ENCODE measurements at places on chromosomes 2 and 18.

- no peak for DNase-seq
Measured at GRCh38 chr18:31576670-31577069, 15.0 kb upstream of the TTR start.

GRCh38 chr18:43578706-43579105 is 301.4 kb upstream of the SYT4 start:
- no peak for DNase-seq

DNA sequence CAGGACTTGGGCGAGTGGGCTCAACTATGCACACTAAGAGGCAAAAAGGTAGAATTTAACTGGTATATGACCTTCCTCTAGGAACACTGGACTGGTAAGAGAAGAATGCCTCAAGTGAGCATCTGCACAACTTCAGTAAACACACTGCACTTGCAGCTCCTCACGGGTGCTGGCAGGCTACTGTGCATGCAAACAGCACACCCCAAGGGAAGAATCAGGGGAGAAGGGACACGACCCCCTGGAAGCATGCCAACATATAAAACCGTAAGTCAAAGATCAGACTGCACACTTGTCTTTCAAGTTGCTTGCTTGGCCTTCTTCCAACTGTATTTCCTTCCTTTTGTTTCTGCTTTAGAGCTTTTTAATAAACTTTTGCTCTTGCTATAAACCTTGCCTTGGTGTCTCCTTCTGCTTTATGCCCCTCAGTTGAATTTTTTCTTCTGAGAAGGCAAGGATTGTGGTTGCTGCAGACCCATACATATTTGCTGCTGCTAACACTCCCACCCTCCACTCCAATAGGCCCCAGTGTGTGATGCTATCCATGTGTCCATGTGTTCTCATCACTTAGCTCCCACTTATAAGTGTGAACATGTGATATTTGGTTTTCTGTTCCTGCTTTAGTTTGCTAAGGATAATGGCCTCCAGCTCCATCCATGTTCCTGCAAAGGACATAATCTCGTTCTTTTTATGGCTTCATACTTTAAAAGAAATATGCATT is 263.7 kb upstream of the SPOPL start:
- DNase-seq = no peak

- DNase-seq = no peak
Measured at GRCh38 chr2:215929602-215930335, 83.6 kb downstream of the MREG start.

GRCh38 chr2:215920244-215921100 is 92.9 kb downstream of the MREG start:
- peak; percentile 20 for DNase-seq

DNA sequence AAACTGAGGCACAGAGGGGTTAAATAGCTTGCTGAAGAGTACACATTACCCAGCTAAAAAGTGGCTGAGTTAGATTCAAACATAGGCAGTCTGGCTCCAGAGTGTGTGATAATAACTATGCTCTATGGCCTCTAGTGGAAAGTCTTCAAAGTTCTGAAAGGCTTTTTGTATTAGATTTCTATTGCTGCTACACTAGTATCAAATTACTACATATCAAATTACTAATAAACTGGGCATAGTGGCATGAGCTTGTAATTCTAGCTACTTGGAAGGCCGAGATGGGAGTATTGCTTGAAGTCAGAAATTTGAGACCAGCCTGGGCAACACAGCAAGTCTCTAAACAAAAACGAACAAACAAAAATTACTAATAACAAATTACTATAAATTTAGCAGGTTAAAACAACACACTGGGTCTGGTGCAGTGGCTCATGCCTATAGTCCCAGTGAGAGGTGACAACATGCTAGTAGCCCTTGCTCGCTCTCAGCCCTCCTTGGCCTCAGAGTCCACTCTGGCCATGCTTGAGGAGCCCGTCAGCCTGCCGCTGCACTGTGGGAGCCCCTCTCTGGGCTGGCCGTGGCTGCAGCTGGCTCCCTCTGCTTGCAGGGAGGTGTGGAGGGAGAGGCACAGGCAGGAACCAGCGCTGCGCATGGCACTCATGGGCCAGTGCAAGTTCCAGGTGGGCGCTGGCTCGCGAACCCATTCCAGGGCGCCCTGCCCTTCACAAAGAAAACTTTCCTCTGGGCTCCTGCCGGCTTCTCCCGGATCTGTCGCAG is 38.2 kb upstream of the TWSG1 start:
- no peak for DNase-seq

GRCh38 chr18:2173486-2173885 is 397.8 kb downstream of the METTL4 start:
- DNase-seq = no peak

GRCh38 chr2:170276925-170277629 is 99.1 kb downstream of the MYO3B start:
- no peak for DNase-seq

GRCh38 chr2:239021651-239022436 is 174.0 kb downstream of the TWIST2 start:
- DNase-seq = no peak

GRCh38 chr18:62280058-62280457 is 45.1 kb upstream of the TNFRSF11A start:
- DNase-seq = no peak

DNA sequence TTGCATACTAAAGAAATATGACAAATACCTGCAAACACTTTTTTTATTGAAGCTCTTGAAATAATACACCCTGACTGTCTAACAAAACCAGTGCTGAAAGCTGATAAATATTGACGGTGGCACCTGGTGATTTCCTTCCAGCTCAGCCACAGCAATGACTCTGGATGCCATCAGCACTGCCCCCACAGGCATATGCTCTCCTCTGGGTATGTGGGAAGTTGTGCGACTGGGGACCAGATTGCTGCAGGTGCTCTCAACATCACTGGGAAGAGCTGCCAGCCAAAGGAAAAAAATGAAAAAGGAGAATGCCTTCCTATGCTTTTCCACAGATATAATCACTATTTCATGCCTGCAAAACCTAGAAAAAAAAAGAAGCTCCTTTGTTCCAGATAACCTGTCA is 141.5 kb downstream of the PIGN start:
- no peak for DNase-seq

- no peak for DNase-seq
Measured at GRCh38 chr2:233233618-233234230, 17.7 kb upstream of the ATG16L1 start.

- no peak for DNase-seq
Measured at GRCh38 chr18:76838182-76838581, 15.8 kb downstream of the ZNF236 start.

- no peak for DNase-seq
Measured at GRCh38 chr18:23565916-23566547, 20.3 kb downstream of the NPC1 start.

GRCh38 chr2:36387258-36387916 is 31.8 kb downstream of the CRIM1 start:
- DNase-seq = peak; percentile 46

DNA sequence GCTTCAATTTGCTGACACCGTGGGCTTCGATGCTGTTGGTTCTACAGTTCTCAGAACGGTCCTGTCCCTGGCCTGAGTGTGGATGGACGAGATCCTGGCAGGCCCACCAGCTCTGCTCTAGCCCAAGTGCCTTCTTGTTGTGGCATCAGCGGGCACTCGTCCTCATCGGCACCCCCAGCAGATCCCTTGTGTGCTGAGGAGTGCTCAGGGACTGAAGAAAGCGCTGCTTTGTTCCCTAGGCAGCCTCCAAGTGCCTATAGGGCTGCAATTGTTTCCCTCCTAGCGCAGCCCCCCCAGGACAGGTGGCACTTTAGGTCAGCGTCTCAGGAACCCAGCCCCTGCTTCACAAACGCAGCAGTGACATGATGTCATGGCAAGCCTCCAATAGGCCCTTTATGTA is 217.7 kb downstream of the AGAP1 start:
- no peak for DNase-seq

DNA sequence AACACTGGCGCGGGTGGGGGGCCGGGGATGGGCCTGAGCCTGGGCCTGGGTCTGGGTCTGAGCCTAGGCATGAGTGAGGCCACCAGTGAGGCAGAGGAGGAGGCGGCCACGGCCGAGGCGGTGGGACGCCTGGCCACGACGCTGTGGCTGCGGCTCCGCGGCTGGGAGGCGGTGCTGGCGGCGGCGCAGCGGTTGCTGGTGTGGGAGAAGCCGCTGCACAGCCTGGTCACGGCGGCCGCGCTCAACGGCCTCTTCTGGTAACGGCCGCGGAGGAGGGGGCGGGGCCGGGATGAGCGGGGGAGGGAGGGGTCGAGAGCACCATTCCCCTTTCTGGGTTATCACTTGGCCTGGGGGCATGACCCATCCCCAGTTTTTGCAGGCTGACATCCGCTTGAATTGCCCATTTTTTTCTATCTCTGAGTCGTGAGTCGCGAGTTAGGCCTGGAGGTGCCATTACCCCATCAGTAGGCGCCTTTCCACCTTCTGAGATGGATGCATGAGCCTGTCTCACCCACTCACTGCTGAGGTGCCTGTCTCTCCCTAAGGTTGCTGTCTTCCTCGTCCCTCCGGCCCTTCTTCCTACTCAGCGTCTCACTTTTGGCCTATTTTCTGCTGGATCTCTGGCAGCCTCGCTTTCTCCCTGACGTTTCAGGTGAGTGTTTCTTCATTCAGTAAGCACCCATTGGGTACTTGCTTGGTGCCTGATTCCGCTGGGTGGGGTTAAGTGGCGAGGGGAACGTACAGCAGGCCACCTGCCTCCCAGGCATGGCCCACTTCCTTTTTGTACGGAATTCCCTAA is 501 bp downstream of the RETREG2 start:
- DNase-seq = no peak

- DNase-seq = no peak
Measured at GRCh38 chr2:31877008-31877407, 133.8 kb downstream of the MEMO1 start.

GRCh38 chr2:207491086-207491485 is 38.7 kb upstream of the CREB1 start:
- DNase-seq = no peak

- no peak for DNase-seq
Measured at GRCh38 chr2:239324456-239324855, 76.4 kb downstream of the HDAC4 start.

GRCh38 chr18:34031810-34032209 is 192.9 kb downstream of the NOL4 start:
- no peak for DNase-seq

GRCh38 chr18:36711014-36711725 is 117.6 kb downstream of the TPGS2 start:
- DNase-seq = no peak

GRCh38 chr2:3329491-3329890 is 48.1 kb downstream of the EIPR1 start:
- no peak for DNase-seq

DNA sequence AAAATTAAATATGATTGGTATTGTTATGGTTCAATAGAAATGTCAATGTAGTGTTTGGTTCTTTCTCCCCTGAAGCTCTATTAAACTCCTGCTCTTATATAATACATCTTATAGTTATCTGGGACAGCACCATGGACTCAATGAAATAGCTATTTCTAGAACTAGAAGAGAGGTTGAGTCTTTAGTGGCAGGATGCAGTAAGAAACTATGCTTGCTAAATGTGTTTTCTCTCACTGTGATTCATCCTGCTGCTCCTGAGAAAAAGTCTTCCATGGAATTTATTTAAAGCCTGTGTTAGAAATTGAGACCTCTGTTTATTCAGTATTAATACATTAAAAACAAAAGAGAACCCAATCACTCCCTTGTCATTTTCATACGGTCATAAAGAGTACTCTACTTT is 61.5 kb downstream of the G6PC2 start:
- DNase-seq = no peak

DNA sequence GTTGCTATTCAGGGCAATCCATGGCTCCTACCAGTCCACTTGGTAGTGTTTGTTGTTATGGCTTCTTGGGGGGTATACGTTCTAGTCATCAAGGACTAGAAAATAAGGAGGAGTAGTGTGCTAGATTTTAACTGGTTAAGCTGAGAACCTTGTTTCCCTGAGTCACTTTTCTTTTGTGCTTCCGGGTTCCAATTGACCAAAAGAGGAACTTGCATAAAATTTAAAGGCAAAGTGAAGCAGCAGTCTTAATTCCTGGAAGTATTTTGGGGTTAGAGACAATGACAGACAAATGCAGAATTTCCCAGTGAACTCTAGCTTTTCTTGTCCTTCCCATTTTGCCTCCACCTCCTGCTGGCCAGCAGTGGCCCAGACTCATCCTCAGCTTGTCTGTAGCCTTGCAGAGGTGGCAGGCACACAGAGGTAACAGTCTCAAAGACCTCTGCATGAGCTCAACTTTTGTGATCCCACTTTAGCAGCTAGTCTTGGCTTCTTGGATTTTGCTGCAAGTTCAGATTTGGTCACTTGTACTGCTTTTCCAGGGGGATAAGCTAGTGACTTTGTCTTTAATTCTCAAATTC is 1105.8 kb upstream of the NXPH2 start:
- DNase-seq = no peak

DNA sequence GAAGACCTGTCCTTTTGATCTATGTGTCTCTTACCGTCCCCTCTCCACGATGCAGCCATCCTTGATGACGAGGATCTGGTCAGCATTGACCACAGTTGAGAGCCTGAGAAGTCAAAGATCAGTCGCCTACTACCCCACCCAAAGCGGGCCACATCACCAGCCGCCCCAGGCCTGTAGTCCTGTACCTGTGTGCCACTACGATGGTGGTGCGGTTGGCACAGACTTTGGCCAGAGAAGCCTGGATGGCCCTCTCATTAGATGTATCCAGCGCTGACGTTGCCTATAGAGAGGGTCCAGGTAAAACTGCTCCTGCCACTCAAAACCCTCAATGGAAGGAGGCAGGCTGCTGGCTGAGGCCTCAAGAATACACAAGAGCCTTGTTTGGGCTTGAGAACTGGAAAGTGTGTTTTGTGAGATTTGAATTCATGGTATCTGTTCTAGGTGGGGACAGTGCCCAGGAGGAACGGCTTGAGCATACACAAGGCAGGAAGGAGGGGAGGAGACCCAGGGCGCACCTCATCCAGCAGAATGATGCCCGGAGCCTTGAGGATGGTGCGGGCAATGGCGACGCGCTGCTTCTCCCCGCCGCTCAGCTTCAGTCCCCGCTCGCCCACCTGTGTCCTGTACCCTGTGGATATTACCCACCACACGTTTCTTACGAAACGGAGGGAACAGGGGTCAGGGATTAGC is 3.8 kb downstream of the ZFAND2B start:
- no peak for DNase-seq

DNA sequence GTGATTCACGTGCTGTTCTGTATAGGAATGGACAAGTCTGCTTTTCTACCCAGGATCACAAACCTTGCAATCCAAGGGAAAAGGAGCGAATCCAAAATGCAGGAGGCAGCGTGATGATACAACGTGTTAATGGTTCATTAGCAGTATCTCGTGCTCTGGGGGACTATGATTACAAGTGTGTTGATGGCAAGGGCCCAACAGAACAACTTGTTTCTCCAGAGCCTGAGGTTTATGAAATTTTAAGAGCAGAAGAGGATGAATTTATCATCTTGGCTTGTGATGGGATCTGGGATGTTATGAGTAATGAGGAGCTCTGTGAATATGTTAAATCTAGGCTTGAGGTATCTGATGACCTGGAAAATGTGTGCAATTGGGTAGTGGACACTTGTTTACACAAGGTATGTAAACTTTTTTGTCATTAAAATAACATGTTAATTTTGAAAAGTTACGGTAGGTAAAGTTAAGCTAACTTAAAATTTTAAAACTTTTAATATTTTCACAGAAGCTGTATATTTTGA is 33.0 kb downstream of the PPM1B start:
- no peak for DNase-seq

Data from bone marrow (tissue), 2 donors.